ENCODE measurements at places on chromosomes 6 and 20. TPM values are rescaled to one million over a fixed set of nuclear protein-coding genes. Genes with fewer than 3 reads are reported as not detected.

The TCF21 gene
- total RNA-seq, result 4.5 TPM

The FAM217A gene
- total RNA-seq, result not detected

The RAET1L gene
- total RNA-seq, result not detected

The FKBP1C gene
- total RNA-seq, result not detected

The MUC21 gene
- total RNA-seq, result not detected

The GMPR gene
- total RNA-seq, result 14.7 TPM

The HSD17B8 gene
- total RNA-seq, result 4.0 TPM

The AARS2 gene
- total RNA-seq, result 5.9 TPM

The MUC22 gene
- total RNA-seq, result not detected

The RAB44 gene
- total RNA-seq, result 0.42 TPM

The HSPA1L gene
- total RNA-seq, result 1.7 TPM

The SLC17A2 gene
- total RNA-seq, result not detected

The MACROD2 gene
- total RNA-seq, result 25.5 TPM

The HLA-DQB1 gene
- 13.8 TPM for total RNA-seq

The TBX18 gene
- 42.3 TPM for total RNA-seq

The OR2H2 gene
- not detected for total RNA-seq

The SLC16A10 gene
- 5.8 TPM for total RNA-seq

The TINAG gene
- not detected for total RNA-seq

The VGLL2 gene
- not detected for total RNA-seq

The TNFAIP3 gene
- 28.6 TPM for total RNA-seq

The LY6G5C gene
- total RNA-seq, result 1.7 TPM

The EBF4 gene
- 17.4 TPM for total RNA-seq

The NKX2-2 gene
- total RNA-seq, result 0.33 TPM

The ATP5F1E gene
- total RNA-seq, result 58.3 TPM

The C6orf132 gene
- total RNA-seq, result 5.5 TPM

The KIAA0408 gene
- 2.4 TPM for total RNA-seq

The CRISP2 gene
- total RNA-seq, result not detected

The FGD2 gene
- 23.2 TPM for total RNA-seq

The EPHA7 gene
- total RNA-seq, result 0.24 TPM

The CALHM4 gene
- not detected for total RNA-seq

The WFDC5 gene
- not detected for total RNA-seq

The ZFP57 gene
- total RNA-seq, result 0.24 TPM

The ASIP gene
- total RNA-seq, result not detected

The PDSS2 gene
- total RNA-seq, result 10.1 TPM

The SNHG17 gene
- total RNA-seq, result 36.3 TPM

The DYNLT2 gene
- total RNA-seq, result 1.1 TPM

The DDX43 gene
- total RNA-seq, result 1.3 TPM

The DEFB126 gene
- not detected for total RNA-seq

The HLA-DRA gene
- 101 TPM for total RNA-seq

The FAM83C gene
- total RNA-seq, result not detected

The THBS2 gene
- total RNA-seq, result 358 TPM

The TMEM217 gene
- 0.56 TPM for total RNA-seq

The MAS1 gene
- 0.42 TPM for total RNA-seq

The TP53RK gene
- total RNA-seq, result 12.4 TPM

The C6orf15 gene
- total RNA-seq, result not detected

The SIRPD gene
- not detected for total RNA-seq

The PTGIS gene
- total RNA-seq, result 447 TPM
